ENCODE measurements at places on chromosomes 11 and 22.

DNA sequence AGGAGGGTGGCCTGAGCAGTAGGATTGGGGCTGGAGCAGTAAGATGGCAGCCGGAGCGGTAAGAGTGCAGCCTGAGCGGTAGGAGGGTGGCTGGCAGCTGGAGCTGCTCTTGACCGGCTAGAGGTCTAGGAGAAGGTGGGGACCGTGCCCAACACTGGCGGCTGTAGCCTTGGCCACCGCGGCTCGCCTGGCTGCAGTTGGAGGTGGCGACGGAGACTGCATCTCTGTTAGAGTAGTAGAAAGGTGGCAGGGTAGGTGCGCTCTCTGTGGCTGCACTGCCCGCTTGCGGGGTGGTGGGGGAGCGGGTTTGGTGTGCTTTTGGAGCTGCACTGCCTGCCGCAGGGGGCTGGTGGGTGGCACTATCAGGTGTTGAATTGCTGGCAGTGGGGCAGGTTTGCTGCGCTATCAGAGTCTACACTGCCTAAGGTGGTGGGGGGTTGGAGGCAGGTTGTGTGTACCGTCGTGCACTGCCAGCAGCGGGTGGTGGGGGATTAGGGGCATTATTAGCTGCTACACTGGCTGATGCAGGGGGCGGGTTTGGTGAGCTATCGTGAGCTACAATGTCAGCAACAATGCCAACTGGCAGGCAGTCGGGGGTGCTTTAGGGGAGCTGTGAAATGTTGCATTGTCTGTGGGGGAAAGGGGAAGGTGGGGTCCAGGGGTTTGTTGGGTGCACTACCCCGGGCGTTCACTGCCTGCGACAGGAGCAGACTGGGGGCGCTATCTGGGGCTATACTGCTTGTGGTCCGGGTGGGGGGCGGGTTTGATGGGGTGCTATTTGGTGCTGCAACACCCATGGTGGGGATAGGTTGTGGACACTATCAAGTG, 4461.3 kb upstream of the OR11H1 start:
- DNase-seq = no peak

- no peak for DNase-seq
Observed at GRCh38 chr11:95516786-95517185, 272.8 kb downstream of the FAM76B start.

DNA sequence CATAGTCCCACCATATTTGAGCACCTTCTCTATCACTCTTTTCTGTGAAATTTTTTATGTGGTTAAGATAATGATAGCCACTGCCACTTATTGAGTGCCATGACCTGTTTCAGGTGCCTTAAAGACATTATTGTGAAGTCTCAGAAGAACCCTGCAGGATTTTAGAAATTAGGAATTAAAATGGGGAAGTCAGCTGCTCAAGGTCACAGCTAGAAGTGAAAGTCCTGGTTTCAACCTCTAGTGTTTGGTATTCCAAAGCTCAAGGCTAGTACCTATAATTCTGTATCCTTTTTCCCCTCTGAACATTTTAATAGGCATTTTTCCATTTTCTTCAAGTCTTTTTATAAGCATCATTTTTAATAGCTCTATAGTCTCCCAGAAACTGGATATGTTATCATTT, 9.0 kb upstream of the RRM1 start:
- no peak for DNase-seq

GRCh38 chr22:36208914-36209313, 7.3 kb upstream of the APOL4 start:
- peak; percentile 28 for DNase-seq

DNA sequence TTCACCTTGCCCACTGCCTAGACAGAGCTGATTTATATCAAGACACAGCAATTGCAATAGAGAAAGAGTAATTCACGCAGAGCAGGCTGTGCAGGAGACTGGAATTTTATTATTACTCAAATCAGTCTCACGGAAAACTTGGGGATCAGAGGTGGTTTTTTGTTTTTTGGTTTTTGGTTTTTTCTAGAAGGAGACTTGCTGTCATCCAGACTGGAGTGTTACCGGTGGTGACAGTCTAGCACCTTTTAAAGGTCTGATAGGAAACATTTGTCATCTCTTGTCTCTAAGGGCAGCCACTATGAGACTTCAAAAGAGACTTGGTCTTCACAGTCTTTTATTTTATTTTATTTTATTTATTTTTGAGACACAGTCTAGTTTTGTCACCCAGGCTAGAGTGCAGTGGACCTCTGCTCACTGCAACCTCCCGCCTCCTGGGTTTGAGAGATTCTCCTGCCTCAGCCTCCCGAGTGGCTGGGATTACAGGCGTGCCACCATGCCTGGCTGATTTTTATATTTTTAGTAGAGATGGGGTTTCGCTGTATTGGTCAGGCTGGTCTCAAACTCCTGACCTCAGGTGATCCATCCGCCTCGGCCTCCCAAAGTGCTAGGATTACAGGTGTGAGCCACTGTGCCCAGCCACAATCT, 19.1 kb downstream of the APOBEC3H start:
- no peak for DNase-seq

GRCh38 chr11:17564687-17565042, 17.6 kb downstream of the OTOG start:
- DNase-seq = no peak

DNA sequence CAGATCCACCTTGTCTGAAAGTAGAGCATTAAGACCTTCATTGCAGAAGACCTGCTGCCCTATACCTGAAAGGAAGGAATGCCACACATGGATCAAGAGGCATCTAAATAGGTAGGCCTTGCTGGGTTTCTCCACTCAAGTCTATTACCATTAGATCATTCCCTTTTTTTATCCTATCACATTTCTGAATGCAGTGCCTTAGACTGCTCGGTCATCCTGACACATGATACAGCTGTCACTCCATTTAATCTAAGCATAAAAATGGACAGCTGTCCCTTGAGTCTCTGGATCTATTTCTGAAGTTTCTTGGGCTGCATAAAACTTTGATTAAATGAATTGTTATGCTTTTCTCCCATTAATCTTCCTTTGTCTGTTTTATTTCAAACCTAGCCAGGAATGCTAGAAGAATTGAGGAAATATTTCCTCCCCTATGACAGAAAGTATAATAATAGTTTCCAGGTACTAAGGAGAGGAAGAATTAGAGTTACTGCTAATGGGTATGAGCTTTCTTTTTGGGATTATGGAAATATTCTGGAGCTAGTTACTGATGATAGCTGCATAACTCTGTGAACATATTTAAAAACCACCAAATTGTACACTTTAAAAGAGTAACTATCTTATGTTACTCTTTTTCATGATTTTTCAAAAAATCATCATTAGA, 88.0 kb downstream of the DLG2 start:
- DNase-seq = no peak

GRCh38 chr11:117822074-117823033, 2.2 kb downstream of the FXYD2 start:
- peak; percentile 50 for DNase-seq

GRCh38 chr11:126226334-126227084, 14.9 kb downstream of the FAM118B start:
- DNase-seq = no peak

Data from RPMI8226 (cell line).